NCI-H446 (cell line): ENCODE measurements at places on chromosomes 4 and X.
A peak's percentile ranks its signal among the peaks of the same experiment; 100 is the strongest.

GRCh38 chrX:20139966-20140365, 1.7 kb downstream of the EIF1AX start:
- DNase-seq, result no peak

GRCh38 chrX:47209508-47210238, 8.8 kb upstream of the CDK16 start:
- no peak for DNase-seq

DNA sequence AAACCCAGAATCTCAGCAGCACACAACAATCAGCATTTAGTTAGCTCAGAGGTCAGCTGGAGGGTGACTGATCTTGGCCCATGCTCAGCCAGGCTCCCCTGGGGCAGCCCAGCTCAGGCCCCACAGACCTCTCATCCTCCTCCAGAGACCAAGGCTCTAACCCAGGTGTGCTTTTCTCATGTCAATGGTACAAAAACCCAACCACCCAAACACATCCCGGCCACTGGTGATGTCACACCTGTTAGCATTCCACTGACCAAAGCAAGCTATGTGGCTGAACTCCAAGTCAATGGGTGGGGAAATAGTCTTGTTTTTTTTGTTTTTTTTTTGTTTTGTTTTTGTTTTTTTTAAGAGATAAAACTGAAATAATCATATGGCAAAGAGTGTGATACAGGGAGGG, 77.5 kb downstream of the CYTL1 start:
- DNase-seq, result no peak

DNA sequence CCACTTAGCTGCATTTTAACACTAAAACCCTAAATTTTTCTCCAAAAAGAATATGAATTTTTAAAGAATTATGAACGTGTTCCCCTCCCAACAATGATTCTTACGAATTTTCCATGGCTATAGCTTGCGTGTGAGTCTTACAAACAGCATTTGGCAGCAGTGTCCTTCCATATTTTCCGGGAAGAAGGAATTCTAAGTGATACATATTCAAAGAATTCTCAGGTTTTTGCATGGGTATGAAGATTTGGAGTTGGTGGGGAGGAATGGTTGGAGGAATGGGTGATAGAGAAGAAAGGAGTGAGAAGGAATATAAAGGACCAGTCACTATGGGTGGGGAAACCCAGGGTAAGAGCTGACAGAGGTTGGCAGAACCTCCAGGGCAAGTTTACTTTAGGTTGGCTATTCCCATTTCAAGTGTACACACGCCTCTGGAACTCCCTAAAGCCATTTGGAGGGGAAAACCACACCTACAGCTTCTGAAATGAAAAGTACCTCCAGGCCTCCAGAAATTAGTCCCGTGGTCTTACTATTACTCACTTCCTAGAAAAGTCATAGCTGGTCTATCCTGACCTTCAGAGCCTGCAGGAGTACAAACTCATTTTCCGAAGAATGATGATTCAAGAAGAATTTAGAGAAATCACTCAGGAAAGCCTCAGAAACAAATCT, 420.8 kb upstream of the DIPK2B start:
- DNase-seq, result no peak

DNA sequence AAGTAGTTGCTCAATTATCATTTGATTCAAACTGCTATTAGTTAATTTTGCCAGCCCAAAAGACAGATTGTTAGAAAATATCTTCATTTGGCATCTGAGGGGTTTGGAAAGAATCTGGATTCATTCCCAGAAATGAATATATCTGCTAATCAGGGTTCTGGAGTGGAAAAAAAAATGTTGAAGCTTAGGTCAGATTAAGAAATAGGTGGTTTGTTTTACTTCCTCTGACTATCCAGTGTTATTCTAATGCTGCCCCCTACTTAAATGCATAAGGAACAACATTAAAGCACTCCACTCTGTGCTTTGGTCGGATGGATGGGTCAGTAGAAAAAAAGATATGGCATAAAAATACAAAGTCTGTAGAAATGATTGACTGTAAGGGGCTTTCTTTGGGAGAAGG, 89.0 kb downstream of the LUZP4 start:
- no peak for DNase-seq

DNA sequence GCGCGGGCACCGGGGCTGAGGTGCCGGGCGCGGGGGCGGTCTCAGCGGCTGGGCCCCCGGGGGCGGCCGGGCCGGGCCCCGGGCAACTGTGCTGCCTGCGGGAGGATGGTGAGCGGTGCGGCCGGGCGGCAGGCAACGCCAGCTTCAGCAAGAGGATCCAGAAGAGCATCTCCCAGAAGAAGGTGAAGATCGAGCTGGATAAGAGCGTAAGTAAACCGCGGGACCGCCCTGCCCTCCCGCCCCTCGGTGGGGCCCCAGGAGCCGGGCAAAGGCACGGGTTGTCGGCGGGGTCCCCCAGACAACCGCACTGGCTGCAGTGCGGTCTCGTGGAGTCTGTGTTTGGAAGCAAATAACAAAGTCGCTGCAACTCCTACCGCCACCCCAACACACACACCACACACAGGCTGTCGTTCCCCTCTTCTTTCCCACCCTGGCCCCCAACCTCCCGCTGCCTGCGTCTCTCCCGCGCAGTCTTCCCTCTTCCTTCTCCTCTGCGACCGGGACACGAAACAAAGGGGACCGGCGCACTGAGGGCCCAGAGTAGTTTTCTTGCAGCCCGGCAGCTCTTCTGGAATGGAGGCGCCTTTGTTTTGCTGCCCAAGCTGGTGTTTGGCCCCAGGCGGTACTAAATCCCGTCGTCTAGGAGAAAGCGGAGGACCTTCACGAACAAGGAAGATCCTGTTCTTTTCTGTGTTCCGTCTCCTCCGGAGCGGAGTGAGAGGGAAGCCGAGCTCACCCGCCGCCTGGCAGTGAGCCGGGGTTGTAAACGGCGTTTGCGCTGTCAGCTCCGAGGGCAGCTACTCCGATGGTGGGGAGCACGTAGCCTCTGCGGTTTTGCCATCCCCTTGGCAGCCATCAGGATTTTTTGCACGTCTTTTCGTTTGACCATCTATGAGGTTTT, 788 bp downstream of the SAP30 start:
- DNase-seq, result peak; percentile 58
